ENCODE measurements at places on chromosomes 11 and 22. TPM values are rescaled to one million over a fixed set of nuclear protein-coding genes. Genes with fewer than 3 reads are reported as not detected.

PDE2A gene
- polyA plus RNA-seq: not detected

MUC5B gene
- polyA plus RNA-seq: not detected

C11orf87 gene
- not detected for polyA plus RNA-seq

LIF gene
- not detected for polyA plus RNA-seq

TRIM51 gene
- polyA plus RNA-seq: not detected

APOBEC3F gene
- polyA plus RNA-seq: 33.0 TPM

ALKBH8 gene
- polyA plus RNA-seq: 11.5 TPM

MMP13 gene
- not detected for polyA plus RNA-seq

PVALB gene
- polyA plus RNA-seq: not detected

OR10D3 gene
- not detected for polyA plus RNA-seq
